Stimulated activated naive CD4-positive, alpha-beta T cell treated with Interleukin-2 at 50 U/mL for 16 hours (primary cell): ENCODE measurements at places on chromosomes 2 and 18.

DNA sequence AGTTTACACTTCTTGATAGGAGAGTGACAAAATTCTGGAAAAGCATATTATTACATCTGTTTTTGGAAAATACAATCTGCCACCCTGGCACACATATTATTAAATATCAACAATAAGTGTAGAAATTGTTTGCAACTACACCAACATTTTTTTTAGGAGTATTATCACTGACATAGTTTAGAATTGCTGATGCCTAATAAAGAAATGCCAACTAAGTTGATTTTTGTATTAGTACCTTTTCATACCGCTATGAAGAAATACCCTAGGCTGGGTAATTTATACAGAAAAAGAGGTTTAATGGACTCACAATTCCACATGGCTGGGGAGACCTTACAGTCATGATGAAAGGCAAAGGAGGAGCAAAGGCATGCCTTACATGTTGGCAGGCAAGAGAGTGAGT is 35.9 kb upstream of the TFPI start:
- no peak for DNase-seq

GRCh38 chr2:217905395-217905794 is 97.4 kb downstream of the TNS1 start:
- DNase-seq, result no peak

DNA sequence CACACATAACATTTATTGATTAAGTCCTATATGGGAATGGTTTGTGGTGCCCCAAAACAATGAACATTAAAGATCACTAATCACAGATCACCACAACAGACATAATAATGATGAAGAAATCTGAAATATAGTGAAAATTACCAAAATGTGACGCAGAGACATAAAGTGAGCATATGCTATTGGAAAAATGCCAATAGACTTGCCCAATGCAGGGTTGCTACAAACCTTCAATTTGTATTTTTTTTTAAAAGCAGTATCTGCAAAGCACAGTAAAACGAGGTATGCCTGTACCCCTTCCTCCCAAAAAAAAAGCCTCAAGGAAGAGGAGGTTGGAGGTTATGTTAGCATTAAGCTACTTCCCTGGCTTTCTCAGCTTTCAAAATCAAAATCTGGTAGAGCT is 131.1 kb downstream of the RBMS1 start:
- no peak for DNase-seq

DNA sequence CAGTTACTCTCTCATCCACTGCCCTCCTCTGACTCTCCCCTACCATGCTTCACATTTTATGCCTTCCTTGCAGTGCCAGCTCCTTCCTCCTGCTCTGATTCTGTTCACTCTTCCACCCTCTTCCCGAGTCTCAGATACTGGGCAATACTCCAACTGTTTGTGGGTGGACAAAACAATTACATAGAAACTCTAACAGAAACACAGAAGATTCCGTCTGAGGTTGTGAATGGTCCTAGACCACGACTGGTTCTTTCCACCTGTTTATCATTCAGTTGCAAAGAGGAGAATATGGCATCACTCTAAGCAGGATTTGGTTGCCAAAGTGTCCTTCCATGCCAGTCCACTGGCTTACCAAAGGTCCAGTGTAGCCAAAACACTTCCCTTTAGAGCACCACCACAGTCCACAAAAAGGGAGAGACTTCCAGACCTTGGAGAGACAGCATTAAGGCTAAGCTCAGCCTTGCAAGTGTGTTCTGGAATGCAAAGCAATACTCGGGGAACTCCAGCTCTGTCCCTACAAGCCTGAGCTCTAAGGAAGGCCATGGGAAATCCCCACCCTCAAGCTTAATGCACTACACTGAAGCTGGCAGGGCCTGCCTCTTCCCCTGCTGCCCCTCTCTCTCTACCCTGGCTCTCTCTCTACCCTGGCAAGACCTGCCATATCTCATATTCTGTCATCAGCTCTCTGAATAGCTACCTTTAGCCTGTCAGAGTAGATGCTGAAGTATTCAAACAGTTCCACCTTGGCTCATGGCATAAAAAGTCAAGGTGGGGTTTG is 33.6 kb upstream of the RND3 start:
- DNase-seq, result no peak

DNA sequence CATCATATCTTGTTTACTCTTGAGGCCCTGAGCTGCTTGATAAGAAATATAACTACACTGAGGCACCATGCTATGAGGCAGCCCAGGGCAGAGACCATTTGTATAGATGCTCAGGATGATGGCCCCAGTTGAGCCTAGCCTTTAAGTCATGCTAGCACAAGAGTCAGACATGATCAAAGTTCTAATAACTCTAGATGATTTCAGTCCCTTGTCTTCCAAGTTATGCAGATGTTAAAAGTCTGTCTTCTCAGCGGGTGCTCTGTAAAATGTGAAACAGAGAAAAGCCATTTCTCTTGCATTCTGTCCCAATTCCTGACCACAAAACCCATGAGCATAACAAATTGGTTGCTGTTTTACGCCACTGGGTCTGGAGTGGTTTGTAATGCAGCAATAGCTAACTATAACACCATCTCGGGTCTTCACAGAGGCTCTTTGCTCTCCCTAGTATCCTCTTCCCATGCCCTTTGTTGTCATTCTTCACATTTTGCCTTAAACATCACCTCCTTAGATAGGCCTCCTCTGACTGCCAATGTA is 49.6 kb downstream of the NXPH2 start:
- DNase-seq, result no peak

DNA sequence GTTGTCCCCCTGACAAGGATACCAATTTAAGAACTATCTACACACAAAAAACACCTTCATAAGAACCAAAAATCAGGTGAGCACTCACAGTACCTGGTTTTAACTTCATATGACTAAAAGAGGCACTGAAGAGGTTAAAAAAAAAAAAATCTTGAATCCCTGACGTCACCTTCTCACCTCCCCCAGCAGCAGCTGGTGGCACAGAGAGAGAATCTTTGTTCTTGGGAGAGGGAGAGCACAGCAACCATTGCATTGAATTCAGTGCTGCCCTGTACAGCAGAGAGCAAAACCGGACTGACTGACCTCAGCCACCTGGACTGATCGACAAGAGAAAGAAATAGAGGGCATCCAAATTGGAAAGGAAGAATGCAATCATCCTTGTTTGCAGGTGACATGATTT is 566.0 kb downstream of the TMX3 start:
- no peak for DNase-seq

DNA sequence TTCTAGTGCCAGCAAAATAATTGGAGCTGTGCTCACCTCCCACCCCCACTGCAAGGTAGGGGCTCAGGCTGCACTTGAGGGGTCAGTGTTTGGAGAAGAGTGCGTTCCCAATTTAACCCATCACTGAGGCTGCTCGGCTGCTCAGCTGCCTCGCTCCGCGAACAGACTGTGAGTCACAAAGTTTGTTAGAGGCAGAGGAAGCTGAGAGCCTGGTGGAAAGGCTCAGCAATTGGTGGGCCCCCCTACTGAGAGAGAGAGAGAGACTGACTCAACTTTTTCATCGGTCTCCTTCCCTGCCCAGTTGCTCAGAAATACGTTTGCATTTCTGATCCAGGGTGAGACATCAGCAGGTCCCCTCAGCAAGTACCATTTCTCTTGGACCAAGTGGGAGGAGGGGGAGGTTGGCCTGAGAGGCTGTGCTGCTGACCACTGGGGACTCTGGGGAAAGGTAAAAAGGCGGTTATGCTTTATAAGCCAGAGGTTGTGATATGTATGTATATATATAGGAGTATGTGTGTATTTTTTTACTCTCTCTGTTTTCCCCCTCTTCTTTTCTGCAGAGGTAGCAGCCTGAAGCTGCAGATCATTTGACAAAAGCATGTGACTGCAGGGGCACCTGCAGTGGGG is 1.5 kb downstream of the EFR3B start:
- peak; percentile 21 for DNase-seq

- DNase-seq, result peak; percentile 21
Measured at GRCh38 chr2:70104231-70105111, 17.2 kb downstream of the PCBP1 start.

DNA sequence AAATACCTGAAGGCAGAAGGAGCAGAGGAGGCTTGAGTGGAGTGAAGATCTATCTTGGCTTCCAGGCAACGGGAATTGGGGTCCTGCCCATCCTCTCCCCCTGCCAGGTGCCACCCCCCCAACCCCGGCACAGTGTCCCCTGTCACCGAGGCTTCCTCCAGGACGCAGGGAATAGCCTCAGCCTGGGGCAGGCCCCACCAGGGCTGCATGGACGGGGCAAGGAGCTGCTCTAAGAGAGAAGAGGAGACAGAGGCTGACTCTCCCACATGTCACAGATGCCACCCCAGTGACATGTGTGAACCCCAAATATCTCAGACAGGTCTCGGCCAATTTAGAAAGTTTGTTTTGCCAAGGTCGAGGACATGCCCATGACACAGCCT is 42.1 kb downstream of the PXDN start:
- no peak for DNase-seq

- DNase-seq, result no peak
Measured at GRCh38 chr2:42076357-42077225, 28.8 kb downstream of the PKDCC start.

DNA sequence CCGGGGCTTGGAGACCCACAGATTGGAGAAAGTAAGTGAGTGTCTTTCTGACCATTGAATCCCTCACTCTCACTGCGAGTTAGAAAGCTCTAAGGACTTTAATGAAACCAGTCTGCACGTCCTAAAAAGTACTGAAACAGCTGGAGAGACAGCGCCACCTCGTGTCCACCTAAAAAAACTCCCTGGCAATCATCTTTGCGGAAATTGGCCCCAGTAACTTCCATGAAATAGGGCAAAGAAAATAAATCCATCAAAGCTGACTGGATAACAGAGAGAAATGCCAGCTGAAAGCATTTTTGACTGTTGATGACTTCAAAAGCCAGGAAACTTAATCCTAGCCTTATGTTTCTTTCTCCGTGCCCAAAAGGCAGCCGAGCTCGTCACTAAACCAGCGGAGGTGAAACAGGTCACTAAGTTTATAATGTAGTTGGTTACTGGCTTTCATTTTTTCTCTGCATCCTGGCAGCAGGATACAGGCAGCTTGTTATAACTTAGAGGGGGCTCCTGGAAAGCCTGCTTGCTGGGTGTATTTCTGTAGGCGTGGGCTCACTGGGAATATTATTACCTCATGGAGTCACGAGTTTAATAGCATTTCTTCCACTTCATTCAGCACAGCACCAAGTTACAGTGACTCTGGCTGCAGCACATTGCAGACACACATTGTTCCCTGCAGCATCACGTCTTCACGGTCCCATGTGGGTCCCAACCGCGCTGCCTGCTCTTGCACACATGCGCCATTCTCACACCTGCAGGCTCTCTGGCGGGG is 266.5 kb downstream of the HRH4 start:
- peak; percentile 15 for DNase-seq

DNA sequence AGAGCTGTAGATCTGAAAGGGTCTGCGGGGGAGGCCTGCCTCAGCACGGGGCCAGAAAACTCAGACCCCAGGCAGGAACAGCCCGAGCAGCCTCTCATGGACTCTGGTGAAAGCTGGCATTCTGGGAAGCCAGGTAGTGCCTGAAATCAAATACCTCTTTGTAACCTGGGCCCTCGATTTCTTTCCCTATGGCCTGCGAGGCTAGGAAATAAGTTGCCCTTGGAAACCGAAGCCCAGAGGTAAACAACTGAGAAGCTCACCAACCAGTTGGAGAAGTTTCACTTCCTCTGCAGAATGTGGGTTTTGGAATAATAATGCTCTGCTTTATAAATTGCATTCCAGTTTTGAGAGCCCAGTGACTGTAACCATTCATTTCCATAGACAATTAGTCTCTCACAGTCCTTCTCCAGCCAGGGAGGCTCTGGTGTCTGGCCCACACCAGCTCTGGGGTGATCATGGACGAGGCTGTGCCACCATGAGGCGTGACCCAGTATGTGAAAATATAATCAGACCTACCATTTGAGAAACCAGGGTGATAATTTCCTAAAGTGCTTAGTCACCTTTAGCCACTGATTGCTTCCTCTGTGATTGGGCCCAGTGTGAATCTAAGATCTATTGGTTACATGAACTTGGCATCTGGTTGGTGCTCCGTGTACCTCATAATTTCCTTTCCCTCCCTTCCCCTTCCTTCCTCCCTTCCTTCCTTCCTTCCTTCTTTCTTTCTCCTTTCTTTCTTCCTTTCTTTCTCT is 133.1 kb upstream of the PELI1 start:
- DNase-seq, result no peak

DNA sequence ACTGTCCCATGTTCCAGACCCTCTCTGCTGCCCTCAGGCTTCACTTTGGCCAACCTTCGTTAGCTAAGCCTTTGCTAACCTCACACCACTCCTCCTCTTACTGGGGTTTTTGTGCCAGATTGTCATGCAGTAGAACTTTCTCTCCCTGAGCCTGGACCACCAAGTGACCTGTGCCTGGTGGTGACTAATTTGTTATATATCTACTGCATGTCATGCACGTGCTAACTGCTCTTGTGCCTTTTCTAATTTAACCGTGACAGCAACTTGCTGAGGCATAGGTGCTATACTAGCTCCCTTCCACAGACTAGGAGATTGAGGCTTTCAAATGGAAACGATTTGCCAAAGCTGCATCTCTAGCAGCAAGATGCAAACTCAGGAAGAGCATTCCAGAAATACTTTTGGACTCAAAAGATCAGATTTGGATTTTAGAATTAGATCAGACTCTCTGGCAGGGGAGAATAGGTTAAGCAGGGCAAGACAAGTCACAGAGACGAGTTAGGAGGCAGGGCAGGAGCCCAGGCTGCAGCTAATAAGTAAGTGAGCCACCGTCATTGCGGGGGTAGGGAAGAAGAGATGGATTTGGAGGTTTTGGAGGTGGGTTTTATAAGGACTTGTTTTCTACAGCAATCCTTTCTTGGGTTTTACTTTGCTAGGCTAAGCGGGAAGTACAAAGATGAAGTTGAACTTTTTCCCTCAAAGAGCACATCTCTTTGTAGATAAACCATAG is 1.8 kb downstream of the PPP1R7 start:
- no peak for DNase-seq

- peak; percentile 14 for DNase-seq
Measured at GRCh38 chr2:231227310-231228162, 29.1 kb downstream of the ARMC9 start.

DNA sequence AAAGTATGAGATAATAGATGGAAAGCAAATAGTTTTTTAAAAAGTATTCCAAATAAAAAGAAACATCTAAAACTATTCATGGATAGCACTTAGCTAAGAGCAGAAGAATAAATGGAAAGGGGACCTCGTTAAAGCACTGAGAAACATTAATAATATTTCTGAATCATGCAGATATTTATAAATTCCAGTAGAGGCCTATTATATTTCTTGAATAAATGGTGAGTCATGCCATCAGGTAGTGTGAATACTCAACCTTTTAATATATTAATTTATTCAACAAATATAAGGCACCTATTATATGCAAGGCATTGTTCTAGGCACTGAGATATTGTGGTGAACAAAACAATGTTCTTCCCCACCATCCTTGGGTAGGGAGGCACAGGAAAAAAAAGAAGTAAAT is 53.8 kb downstream of the ICA1L start:
- DNase-seq, result no peak

GRCh38 chr18:79585395-79586370 is 93.9 kb upstream of the CTDP1 start:
- no peak for DNase-seq

GRCh38 chr2:172050479-172051125 is 34.7 kb upstream of the DLX1 start:
- DNase-seq, result no peak
